ENCODE measurements at places on chromosomes 1 and 21.
A peak's percentile ranks its signal among the peaks of the same experiment; 100 is the strongest.

DNA sequence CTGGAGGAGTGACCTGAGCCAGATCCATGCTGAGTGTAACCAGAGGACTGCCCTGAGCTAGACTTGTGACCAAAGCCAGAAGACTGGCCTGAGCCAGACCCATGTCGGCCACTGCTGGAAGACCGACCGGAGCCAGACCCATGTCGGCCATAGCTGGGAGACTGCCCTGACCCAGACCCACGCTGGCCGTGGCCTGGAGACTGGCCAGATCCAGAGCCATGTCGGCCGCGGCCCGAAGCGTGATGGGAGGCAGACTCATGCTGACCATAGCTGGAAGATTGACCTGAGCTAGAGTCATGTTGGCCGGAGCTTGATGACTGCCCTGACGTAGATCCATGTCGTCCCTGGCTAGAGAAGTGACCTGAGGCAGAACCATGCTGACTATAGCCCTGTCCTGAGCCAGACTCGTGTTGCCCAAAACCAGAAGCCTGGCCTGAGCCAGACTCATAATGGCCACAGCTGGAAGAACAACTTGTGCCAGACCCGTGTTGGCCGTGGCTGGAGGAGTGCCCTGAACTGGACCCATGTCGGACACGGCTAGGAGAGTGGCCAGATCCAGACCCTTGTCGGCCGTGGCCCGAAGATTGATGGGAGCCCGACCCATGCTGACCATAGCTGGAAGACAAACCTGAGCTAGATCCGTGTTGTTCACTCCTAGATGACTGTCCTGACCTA is 5.1 kb downstream of the HRNR start:
- DNase-seq = no peak

DNA sequence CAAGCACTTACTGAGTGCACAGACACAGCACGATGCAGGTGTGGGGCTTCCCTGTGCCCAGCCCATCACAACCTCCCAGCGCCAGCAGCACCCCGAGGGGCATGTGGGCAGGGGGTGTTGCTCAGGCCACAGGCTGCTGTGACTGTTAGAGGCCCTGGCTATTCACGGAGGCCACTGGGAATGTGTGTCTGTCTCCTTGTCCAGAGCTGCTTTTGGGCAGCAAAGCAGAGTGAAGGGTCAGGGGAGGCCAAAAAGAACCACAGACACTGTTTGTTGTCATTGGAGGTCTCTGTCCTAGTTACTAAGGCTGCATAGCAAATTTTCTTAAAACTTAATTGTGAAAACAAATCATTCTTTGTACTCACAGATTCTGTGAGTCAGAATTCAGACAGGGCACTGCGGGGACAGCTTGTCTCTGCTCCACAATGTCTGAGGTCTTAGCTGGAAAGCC is 49.6 kb downstream of the TNFRSF8 start:
- no peak for DNase-seq

DNA sequence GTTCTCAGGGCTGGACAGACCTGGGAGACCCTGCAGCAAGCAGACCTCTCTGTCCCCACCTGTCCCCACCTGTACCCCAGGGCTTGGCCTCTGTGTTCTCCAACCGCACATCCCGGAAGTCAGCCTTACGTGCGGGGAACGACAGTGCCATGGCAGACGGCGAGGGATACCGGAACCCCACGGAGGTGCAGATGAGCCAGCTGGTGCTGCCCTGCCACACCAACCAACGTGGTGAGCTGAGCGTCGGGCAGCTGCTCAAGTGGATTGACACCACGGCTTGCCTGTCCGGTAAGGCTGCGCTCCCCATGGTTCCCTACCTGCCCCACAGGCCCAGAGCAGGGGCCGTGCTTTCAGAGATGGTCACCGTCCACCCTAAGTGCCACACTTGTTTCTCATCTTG is 36.5 kb downstream of the ACOT11 start:
- DNase-seq = no peak

DNA sequence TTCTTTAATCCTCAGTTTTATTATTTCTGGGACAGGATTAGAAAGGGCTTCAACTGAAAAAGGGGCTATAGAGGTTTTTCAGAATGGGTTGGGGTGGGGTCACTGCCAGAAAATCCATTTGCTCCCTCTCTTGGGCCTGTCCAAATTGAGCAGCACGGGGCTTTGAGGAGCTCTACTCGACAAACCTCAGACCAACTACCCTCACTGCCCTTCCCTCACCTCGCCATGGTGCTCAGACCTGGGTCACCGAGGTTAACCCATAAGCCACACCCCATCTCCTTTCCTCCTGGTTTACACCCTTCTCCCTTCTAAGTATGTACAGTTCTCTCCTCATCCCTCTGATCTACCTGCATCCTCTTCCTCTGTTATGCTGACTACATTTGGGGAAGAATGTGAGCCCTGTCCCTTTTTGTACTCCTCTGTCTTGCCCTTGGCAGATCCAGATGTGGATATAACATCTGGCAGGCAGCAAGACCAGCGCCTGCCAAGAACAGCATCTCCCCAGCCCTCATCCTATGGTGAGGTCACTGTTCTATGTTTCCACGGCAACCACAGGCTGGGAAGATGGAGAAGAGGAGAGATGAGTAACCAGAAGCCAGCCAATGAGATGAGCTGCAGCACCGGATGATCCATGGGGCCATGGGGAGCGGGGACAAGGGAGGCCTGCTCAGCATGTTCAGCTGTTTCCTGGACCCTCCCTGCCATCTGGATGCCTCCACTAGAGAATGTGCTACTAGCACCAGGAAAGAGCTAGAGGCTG is 3.7 kb upstream of the FABP3 start:
- peak; percentile 98 for DNase-seq

DNA sequence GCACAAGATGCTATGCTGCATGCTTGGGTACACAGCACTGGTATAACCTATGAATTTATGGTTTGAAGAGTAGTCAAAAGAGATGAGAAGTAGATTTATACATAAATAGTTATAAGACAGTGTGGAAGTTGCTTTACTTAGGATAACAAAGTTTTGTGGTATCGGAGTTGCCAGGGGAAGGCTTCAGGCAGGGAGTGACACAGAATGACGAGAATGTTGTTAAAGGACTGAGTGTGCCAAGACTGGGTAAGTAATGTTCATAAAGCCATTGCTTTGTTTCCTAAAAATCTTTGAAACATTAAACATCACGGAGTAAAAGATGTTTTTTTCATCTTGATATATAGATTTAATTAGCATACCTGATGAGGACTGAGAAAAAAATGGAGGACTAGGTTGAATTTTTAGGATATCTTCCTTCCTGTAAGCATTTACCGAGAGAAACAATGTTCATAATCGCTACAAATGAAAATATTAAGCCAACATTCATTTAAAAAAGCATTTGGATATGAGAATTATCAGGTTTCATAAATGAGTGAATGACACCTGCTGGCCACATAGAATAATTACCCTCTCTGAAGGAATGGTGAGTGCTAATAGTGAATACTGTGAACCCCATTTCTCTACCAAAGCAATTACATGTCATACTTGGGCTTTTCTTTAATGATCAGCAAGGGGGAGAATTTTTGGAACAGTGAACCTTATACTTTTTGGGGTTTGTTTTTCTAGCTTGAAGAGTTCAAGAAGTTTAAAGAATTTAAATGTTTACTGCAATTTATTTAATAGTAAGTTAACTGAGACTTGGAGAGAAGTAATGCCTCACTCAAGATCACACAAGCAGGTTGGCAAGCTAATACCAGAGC is 28.4 kb downstream of the EXTL2 start:
- DNase-seq = no peak

DNA sequence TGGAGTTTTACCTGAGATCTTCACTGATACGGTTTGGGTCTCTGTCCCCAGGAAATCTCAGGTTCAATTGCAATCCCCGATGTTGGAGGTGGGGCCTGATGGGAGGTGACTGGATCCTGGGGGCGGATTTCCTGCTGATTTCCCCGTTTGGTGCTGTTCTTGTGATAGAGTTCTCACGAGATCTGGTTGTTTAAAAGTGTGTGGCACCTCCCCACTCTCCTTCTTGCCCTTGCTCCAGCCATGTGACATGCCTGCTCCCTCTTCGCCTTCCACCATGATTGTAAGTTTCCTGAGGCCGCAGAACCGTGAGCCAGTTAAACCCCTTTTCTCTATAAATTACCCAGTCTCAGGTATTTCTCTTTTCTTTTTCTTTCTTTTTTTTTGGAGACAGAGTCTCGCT is 126.4 kb upstream of the SLC45A1 start:
- no peak for DNase-seq

- DNase-seq = no peak
Observed at GRCh38 chr1:101122452-101123166, 97.0 kb upstream of the DPH5 start.

- no peak for DNase-seq
Observed at GRCh38 chr21:44647222-44647552, 973 bp downstream of the KRTAP10-11 start.

GRCh38 chr21:46323710-46324389 is at the start of the genes C21orf58 and PCNT:
TSS of gene C21orf58 (minus strand) at chr21:46323870. CDS start at chr21:46322738, 1,132 bp downstream.
TSS of gene PCNT (plus strand) at chr21:46324156. CDS start at chr21:46324229, 73 bp downstream.
- DNase-seq = peak; percentile 97

DNA sequence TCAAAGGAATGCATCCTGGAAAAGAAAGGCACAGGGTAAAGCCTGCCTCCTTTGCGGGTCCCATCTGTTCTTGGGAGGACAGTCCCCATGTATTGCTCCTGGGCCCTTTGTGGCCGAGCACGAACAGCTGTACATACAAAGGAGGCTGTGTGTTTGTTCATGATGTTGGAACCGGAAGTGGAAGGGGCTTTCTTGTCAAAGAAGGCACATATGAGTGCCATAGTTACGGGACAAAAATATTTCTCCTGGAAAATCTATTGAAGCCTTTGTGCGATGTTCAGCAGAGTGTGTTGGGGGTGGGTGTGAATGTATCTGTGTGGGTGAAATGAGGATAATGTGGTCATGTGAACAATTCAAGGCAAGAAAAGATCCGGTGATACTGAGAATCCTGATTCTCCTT is 297.6 kb downstream of the DISC1 start:
- no peak for DNase-seq

DNA sequence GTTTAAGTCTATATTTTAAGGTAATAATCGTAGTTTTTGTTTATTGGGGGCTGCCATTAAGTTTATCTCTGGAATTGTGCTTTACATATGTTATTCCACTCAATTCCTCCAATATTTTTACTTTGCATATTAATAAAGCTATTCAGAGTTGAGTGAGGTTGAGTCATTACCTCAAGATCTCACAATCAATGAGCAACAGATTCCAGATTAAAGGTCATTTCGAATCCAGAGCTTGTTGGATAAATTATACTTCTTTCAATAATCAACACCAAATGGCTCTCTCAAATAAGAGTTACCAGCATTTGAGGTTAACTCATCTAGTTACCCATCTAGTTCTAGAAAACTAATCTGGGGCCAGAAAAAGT is 16.7 kb downstream of the RGS4 start:
- DNase-seq = no peak

DNA sequence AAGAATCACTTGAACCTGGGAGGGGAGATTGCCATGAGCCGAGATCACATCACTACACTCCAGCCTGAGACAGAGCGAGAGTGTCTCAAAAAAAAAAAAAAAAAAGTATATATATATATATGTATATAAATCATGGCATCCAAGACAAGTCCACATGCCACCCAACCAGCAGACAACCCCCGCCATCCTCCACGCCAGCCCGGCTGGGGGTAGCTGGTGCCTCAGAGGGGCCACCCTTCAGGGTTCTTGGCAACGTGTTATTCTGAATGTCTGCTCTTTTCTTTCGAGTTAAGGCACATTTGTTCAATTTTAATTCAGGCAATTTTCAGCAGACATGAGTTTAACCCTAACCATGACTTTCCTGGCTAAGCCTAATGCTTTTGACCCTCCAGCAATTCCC is 9.7 kb upstream of the TMEM240 start:
- no peak for DNase-seq

- DNase-seq = no peak
Observed at GRCh38 chr1:100028765-100029164, 59.0 kb downstream of the SLC35A3 start.

GRCh38 chr1:166900987-166901386 is 24.9 kb upstream of the TADA1 start:
- no peak for DNase-seq

DNA sequence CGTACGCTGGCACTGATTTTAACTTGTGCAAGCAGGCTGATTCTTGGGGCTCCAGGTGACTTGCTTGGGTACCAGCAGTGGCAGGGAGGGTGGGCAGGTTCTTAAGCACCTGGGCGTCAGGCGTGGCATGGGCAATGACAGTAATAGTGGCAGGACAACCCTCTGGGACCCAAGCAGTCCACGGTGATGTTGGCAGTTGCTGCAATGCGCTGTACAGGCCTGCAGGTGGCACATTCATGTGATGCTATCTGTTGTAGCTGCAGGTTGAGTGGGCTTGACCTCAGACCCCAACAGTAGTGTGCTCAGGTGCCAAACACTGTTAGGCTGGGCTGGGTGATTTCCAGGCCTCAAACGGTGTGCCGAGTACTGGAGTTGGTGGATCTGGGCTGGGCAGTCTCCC is 10.2 kb upstream of the OR10J4 start:
- DNase-seq = no peak

DNA sequence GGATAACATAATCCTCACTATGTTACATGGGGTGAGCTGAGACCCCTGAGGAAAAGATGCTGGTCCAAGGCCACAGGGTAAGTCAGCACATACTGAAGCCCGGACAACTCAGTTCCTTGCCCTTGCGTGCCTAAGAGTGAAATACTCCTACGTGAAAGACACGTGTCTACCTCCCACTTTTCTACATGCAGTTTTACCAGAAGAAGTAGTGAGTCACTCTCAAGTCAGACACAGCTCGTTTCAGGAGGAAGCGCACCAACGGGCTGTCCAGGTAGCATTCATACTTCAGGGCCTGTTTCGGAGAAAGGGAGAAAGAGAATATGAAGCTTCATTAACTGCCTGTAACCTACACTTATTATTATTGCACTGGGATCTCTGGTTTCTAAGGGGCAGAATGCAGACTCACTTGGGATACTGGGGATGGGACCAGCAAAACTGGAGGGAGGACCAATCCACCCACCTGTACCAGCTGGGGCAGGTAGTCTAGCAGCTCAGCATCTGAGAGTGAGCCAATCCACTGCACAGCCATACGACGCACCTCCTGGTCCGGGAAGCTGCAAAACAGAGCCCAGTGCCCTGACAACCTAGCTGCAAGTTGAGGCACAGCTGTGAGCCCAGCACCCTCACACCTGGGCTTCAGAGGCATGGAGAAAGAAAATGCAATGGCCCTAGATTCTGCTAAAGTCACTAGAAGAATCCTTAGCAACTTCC is 32.4 kb upstream of the PPP1R15B start:
- DNase-seq = no peak

DNA sequence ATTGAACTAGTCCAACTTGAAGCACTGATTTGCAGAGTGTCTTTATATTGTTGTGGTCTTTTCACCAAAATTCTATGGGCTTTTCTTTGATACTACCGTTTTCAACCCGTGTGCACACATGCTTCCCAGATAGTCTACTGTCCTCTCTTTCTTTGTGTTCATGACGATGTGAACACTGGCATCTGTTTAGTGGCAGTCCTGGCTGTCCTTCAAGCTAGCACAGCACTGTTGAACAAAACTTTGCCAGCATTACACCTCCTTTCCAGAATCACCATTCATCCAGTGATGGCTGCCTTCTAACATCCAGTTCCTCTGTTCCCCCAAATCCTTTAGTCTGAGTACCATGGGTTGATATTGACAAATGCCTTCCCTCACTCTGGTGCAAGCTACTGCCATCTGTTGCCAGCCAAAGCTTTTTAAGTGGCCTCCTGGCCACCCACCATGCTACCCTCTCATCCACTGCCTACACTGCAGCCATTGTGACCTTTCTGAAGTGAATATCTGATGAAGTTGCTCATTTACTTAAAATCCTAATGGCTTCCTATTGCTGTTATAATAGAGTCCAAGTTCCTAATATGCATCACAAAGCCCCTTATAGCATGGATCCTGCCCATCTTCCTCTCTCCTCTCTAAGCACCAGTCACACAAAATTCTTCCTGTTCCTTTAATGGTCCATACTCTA is 94.3 kb downstream of the NIBAN1 start:
- DNase-seq = no peak

Measured in fibroblast of the conjunctiva (primary cell).